ENCODE measurements at places on chromosomes 3 and 15.

DNA sequence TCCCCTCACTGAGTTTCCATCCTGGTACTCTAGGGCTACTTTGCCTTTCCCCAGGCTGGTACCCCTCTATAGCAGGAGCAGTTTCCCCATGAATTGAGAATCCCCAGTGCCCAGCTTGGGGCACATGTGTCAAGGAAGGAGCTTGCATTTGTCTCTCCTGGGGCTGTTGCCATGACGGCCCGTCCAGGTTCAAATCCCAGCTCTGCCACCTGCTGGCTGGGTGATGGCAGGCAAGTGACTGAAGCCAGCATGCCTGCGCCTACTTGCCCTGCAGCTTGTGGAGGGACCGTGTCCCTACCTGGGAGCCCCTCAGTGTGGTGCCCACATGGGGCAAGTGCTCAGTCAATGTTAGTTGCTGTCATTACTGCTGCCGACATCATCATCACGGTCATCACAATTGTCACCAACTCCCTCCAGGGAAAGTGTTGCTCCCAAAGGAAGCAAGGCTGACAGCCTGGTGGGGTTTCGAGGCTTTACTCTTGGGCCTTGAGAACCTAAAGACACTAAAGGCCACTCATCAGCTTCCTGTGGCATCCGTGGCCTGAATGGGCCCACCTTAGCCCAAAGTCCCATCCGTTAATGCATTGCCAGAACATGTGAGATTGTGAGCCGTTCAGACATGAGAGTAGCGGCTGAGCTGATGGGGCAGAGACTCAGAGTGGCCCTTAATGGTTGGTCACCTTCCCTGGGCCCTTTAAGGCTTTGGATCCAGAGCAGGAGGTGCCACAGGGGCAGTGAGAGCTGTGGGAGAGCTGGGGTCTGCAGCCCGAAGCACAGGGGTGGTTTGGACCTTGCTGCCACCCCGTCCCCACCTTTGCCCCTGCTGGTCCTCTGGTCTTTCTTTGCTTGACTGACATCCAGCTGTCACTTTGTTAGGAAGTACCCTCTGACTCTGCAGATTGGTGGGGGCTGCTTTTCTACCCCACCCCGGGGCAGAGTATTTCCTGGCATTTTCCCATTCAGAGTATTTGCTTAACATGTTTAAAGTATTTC is 144.4 kb downstream of the DNAJB8 start:
- DNase-seq = peak; percentile 35

DNA sequence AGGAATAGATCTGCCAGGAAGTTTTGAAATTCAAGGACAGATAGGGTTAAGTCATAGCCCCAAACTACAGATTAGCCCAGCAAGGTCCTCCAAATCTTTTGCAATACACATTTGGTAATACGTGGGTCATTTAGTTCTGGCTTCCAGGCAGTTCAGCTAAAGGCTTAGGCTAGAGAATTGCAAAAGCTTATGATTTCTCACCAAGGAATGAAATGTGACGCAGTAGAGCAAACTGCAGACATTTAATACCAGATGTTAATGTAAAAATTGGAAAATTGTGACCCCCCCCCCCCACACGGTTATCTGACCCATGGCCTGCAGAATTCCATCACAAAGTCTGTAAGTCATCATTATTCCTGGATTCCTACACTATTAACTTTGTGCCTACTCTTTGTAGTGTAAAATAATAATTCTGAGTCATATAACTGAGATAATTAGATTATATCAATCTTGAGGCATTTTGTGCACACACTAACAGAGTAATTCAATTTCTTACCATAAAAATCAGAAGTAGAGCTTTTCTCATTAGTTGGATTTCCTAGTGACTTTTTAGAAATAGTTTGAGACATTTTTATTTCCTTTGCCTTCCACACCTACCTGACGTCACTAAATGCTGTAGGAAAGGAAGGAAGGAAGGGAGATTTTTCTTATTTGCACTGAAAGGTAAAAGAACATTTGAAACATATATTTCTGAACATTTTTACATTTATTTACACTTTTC is 235.2 kb downstream of the DTWD1 start:
- no peak for DNase-seq

- no peak for DNase-seq
Measured at GRCh38 chr3:28917895-28918475, 362.9 kb upstream of the RBMS3 start.

DNA sequence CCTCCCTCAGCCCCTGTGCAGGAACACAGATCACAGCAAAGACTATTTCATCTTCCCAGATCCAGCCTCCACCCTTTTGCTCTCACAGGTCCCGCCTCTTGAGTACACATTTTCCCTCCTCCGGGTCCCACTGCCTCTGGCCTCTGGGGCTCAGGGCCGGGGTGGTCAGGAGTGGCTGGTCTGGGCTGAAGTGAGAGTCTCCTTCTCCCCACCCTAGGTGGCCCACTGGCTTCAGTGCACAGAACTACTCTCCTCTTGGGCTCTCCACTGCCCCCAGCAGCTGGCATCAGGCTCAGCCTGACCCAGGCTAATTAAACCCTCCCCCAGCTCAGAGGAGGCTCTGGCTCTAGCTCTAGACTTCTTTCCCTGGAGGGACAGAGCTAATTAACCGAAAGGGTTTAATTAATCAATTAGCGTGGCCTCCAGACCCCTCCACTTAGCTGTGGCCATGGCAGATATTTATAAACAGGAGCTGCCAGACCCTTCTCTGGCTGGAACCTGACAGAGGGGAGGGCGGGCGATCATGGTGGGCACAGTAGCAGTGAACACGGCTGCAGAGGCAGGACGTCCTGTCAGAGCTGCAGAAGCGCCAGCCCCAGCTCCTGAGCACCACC is 15.1 kb downstream of the DUSP7 start:
- DNase-seq = no peak

- no peak for DNase-seq
Measured at GRCh38 chr15:42036112-42036905, 15.5 kb upstream of the PLA2G4E start.

GRCh38 chr3:11624161-11624560 is 19.6 kb downstream of the VGLL4 start:
- DNase-seq = peak; percentile 33

- DNase-seq = no peak
Measured at GRCh38 chr3:5051772-5052171, 70.3 kb upstream of the ARL8B start.

DNA sequence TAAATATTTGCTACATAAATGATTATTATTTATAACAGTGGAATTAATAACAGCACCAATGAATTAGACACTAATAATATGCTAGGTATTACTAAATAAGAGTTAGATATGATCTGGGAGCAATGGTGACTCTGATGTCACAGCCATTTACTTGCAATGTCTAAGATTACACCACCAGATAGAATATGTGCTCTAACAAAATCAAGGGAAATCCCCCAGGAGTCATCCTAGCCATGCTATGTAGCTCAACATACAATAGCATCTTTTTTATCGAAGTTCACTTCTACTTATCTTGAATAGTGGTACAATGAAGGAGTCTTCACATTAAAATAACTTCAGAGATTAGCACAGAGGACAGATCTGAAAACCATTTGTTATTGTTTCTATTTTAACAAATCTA is 154.0 kb downstream of the FMN1 start:
- DNase-seq = no peak

DNA sequence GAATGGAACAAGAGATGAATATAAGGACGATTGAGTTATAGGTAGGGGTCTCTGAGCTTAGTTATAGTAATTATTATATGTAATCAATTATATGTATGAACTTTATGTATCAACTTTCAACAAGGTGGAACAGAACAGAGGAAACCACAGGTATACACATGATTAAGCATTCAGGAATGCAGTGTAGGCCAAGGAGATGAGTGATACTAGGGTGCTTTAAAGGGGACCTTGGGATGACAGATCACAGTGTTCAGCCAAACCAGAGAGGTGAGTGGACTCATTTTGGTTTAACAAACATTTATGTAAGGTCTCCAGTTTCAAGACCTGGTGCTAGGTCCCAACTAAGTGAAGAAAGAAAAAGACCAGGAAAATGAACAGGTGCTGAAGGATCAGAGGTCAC is 895.5 kb downstream of the ROBO2 start:
- no peak for DNase-seq

DNA sequence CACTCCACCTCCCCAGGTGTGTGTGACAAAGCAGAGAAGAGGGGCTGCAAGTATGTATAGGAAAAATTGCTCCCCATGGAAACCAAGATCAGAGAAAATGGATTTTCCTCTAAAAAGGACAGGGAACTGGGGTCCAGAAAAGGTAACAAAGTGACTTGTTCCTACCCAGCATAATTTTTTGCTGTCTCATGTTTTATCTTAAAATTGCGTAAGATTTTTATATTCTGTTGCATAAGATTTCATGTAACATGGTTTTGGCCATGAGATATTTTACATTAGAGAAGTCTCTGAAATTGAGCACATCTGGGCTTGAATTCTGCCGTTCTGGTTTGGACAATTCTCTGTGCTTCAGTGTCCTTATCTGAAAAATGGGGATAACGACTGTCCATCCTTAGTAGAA is 335.7 kb upstream of the RORA start:
- DNase-seq = no peak

- DNase-seq = no peak
Measured at GRCh38 chr3:190579514-190580137, 65.7 kb downstream of the IL1RAP start.

DNA sequence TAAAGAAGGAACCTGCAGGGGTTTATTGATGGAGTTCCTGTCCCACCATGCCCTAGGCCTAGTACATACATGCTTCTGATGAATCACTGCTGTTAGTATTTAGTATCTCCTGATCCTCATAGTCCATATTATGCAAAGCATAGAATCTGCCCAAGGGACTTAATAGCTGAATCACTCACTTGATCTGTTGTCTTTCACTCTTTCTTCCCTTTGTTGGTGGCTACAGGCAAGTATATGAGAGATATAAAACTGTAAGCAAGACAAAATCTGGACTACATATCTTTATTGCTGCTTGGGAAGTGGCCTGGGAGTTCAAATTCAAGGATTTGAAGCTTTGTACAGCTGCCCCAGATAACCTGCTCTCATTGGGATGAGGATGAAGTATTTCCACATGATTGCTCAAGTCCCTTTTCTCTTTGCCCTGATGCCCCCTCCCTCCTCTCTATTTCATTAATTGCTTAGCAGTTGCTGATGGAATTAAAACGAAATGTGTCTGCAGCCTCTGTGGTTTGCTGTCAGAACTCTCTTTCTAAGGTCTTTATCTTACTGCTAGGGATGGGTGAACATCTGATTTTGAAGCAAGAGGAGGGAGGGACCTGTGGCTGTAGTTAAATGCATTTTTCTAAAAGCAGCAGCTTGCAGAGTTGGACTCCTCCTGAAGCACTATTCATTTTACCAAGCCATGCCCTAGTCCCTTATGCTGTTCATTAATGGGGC is 114.1 kb downstream of the ZNF609 start:
- no peak for DNase-seq

DNA sequence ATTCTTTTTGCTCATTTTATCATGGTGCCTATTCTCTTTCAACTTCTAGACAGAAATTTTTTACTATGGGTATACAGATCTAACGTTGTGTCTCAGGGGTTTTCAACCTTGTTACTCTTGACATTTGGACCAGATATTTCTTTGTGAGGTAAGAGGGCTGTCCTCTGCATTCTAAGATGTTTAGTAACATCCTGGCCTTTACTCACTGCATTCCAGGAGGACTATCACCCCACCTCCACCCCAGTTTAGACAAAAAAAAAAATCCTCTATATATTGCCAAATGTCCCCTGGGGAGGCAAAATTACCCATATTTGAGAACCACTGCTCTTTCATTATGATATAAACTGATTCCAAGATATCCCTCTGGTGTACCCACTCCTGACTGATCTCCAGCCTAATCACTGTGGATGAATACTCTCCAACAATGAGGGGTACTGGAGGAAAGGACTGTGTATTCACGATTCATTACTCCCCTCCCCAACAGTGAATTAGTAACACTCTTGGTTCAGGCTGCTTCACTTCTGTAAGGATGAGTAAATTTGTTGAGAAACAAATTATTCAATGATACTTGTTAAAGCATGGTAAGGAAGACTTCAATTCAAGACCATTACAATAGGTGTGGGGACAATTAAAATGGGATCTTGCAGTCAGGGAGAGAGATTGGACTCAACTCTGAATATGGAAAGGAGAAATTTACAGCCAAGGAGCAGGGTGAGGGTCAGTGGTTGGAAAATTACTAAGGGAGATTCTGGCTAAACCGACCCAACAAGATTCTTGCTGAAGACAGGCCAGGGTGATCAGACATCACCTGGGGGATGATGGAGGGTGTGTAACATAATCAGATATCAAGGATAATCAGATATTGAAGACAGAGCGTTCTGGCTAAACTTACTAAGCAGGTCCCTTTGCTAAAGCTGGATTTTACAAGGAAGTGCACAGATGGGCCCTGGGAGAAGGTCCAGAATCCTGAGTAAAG is 123.8 kb upstream of the DAZL start:
- no peak for DNase-seq

DNA sequence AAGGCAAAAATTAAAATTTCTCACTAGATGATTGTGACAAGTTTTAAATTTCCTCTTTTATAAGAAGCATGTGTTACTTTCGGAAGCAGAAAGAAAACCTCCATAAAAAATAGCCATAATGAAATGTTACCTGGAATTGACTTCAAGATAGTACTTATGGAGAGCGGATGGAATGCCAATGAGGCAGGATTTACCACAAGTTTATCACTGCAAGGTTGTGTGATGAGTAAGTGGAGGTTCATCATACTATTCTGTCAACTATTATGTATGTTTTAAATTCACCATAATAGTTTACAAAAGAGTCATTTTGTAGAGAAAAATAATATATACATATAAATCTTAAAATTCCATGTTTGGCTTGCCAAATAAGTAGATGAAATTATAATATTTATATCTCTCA is 230.3 kb downstream of the SCAPER start:
- DNase-seq = no peak

DNA sequence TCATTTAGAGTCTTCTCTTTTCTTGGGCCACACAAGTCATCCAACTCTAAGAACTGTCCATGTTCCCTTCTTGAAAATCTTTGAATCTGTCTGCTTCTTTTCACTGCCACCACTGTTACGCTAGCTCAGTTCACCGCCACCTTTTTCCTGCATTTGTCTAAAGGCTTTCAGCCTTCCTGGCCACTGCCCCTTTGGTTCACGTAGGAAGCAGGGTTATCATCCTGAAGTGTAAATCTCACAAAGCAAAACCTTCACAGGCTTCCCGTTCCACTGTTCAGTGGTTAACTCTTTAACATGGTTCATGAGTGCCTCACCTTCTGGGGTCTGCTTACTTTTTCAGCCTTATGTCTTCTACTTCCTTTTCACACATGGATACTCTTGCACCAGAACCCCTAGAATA is 26.3 kb upstream of the CCDC39 start:
- no peak for DNase-seq

GRCh38 chr15:66780172-66780972 is 78.3 kb downstream of the SMAD6 start:
- DNase-seq = no peak

GRCh38 chr3:138468451-138468850 is 34.0 kb downstream of the ESYT3 start:
- no peak for DNase-seq

- DNase-seq = no peak
Measured at GRCh38 chr3:49683162-49683561, 6.1 kb downstream of the MST1 start.

- DNase-seq = no peak
Measured at GRCh38 chr15:77753281-77753873, 120.7 kb upstream of the LINGO1 start.

GRCh38 chr15:50830477-50831354 is 65.2 kb upstream of the SPPL2A start:
- no peak for DNase-seq

GRCh38 chr3:125161607-125162219 is 50.8 kb downstream of the SLC12A8 start:
- no peak for DNase-seq

- no peak for DNase-seq
Measured at GRCh38 chr3:15903164-15903563, 105.4 kb upstream of the ANKRD28 start.

- DNase-seq = no peak
Measured at GRCh38 chr3:147939839-147940238, 530.7 kb downstream of the ZIC1 start.
